Panc1 (cell line): ENCODE measurements at places on chromosomes 12 and 14.

- no peak for DNase-seq
Measured at GRCh38 chr12:25283006-25283405, 32.3 kb upstream of the KRAS start.

DNA sequence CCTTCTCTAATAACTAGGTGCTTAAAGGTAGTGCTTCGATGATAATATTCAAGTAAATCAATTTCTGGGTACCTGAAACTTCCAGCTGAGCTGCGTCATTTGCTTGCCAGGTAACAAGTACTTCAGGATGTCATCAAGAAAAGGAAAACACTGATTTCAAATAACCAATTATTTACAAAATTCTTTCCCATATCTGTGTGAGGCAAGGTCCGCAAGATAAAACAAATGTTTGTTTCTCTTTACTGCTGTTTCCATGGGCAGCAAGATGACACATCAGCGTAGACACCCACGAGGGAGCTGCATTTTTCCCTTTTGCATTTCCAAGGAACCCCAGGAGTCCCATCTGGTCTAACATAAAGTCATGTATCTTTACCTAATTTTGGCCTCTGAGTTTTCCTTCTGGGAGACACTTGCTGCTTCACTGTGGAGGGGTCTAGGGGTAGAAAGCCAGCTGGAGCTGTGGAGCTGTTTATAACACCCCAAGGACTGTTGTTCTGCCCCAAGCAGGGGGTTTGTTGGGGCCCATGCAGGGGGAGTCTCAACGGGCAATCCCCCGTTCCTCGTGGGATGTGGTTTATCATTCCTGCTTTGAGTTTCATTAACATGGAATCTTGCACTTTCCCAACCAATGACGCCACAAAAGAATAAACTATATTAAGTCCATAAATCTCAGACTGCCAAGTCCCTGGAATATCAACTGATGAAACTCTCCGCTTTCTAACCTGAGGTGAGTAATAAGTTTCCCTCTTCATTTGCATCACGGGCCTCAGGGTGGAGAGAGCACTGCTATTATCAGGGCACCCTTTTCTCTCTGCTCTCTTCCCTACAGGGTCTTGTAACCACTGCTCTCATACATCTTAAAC lies 112.8 kb upstream of the PELI2 start:
- DNase-seq: no peak

DNA sequence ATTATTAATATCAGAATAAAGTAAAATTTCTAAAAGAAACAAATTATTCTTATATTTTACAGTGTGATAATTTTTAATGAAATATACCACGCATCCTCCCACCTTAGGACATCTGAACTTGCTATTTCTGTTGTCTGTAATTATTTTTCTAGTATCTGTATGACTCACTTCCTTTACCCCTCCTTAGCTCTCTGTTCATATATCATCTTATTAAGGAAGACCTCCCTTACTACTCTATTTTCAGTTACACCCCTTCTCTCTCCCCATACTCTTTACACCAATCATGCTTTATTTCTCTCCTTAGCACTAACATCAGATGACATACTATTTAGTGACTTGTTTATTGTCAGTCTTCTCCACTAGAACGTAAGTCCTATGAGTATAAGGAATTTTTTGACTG lies 34.2 kb upstream of the C12orf50 start:
- no peak for DNase-seq

- DNase-seq: no peak
Measured at GRCh38 chr14:104284107-104284592, 145.8 kb downstream of the KIF26A start.

DNA sequence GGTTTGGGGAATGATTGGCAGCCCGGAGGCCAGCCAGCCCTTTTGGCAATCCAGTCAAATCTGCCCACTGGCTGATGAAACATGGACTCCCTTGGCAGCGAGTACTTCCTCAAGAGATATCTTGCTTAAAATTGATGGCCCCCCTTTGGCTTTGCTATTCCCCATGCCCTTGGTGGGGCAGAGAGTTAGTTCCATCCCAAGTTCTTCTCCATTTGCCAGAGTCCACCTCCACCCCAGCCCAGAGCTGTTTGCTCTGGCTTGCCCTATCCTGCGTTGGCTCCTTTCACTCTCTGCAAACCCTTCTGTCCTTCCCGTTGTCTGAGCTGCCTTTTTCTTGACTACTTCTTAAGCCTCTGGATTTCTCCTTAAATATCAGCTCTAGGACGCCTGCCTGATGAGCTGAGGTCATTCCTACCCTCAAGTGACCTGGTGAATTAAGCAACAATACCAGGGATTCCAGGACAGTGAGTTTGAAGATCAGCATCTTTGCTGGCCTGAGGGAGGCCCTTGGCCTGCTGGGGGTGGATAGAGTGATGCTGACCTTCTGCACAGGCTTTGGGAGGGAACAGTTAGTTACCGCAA lies 212.0 kb downstream of the CACNA1C start:
- DNase-seq: no peak

GRCh38 chr14:81765651-81766275 lies 232.1 kb upstream of the SEL1L start:
- DNase-seq: no peak

DNA sequence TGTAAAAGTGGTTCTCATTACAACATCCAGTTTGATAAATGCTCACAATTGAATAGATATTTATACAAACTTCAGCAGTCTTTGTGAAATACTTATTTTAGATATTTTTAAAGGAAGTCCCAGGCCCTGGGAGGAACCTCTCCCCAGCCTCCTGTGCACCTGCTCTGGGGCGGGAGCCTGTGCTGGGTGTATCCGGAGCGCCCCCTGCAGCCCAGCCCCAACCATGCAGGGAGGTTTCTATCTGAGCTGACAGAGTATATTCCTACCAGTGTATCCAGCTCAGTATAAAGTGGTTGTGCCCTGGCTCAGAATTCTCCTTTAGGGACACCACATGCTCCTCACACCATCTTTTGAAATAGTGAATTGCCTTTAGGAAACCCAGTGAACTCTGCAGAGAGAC lies 851.8 kb downstream of the TMEM121 start:
- DNase-seq: no peak
